ENCODE measurements at places on chromosomes 11 and 22.

DNA sequence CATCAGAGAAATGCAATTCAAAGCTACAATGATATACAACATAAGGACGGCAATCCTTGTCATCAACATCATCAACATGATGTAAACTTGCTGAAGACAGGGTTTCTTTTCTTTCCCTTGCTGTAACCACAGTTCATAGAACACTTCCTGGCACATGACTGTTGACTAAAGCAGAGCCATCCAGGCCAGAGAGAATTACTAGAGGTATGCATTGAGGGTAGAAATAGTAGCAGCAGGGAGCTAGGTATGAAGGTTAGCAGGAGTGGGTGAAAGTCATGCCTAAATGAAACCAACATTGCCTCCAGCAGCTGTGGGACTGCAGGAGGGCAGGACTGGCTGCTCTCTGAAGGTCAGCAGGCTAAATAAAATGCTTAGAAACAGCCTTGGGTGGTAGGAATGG lies 103.7 kb downstream of the LRRC32 start:
- H3K4me1 ChIP-seq, result no peaks in the 10 kb centered on the region
- H3K27ac ChIP-seq, result no peak overlapping the region
- H3K27me3 ChIP-seq, result no peaks in the 10 kb centered on the region
- no peak for DNase-seq
- no peak overlapping the region for H3K4me3 ChIP-seq
- H3K36me3 ChIP-seq, result no peaks in the 10 kb centered on the region

- H3K27ac ChIP-seq, result no peak overlapping the region
- no peaks in the 10 kb centered on the region for H3K4me1 ChIP-seq
- no peaks in the 10 kb centered on the region for H3K36me3 ChIP-seq
- no peaks in the 10 kb centered on the region for H3K27me3 ChIP-seq
- no peak for DNase-seq
- H3K4me3 ChIP-seq, result no peak overlapping the region
Observed at GRCh38 chr11:117502779-117503100, 175.1 kb downstream of the CEP164 start.

GRCh38 chr11:23123753-23124152 lies 263.5 kb upstream of the CCDC179 start:
- no peak overlapping the region for H3K4me3 ChIP-seq
- no peaks in the 10 kb centered on the region for H3K4me1 ChIP-seq
- no peaks in the 10 kb centered on the region for H3K27me3 ChIP-seq
- no peak for DNase-seq

- peaks cover 93% of the 10 kb centered on the region for H3K36me3 ChIP-seq
- H3K27ac ChIP-seq, result no peak overlapping the region
- no peaks in the 10 kb centered on the region for H3K27me3 ChIP-seq
- DNase-seq, result no peak
- no peak overlapping the region for H3K4me3 ChIP-seq
- H3K4me1 ChIP-seq, result no peaks in the 10 kb centered on the region
Observed at GRCh38 chr11:18295316-18295715, 26.6 kb downstream of the HPS5 start.

DNA sequence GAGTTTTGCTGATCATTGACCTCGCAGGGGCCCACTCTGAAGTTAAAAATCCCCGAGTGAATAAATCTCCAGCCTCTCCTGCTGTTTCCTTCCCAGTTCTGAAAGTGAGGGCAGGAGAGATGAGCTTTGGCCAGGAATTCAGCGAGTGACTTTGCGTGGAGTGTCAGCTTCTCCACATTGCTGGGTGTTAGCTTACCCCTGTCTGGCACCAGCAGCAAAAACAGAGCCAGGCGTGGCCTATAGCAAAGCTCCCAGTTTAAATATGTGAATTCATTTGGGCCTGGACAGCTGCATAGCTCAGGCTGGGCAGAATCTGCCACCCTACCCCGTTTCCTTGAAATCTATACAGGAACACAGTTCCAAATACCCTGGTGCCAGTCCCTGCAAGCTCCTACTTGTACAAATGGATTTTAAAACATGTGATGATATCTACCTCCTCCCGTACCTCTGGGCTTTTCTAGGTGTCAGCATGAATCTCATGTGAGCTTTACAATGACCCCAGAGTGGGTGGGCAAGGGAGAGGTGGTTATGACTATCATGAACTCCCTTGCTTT lies 25.6 kb downstream of the TIMP3 start:
- no peaks in the 10 kb centered on the region for H3K27me3 ChIP-seq
- H3K4me1 ChIP-seq, result peaks cover 21% of the 10 kb centered on the region
- no peak for DNase-seq
- no peaks in the 10 kb centered on the region for H3K36me3 ChIP-seq
- H3K27ac ChIP-seq, result peak overlapping the region; percentile 15

- no peak overlapping the region for H3K27ac ChIP-seq
- H3K4me1 ChIP-seq, result no peaks in the 10 kb centered on the region
- H3K27me3 ChIP-seq, result no peaks in the 10 kb centered on the region
- DNase-seq, result no peak
Observed at GRCh38 chr11:17371614-17372013, 16.8 kb downstream of the KCNJ11 start.
